ENCODE measurements at places on chromosomes 3 and 15.

DNA sequence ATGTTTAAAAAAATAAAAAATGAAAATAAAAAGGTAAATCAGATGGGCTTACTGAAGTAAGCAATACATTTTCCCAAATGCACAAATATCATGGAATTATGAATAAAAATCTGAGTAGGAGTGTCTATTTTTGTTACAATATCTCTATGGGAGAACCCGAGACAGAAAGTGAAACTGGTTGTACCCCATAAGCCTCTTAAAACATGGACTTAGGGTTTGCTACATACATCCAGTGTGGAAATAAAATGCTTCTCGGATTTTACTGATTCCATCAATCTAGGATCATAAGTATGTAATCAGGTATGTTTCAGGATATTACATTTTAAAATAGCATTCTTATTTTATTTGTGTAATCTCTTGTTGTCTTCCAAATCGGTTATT lies 177.8 kb upstream of the CDIN1 start:
- DNase-seq, result no peak

- no peak for DNase-seq
Measured at GRCh38 chr3:179969525-179969924, 67.2 kb downstream of the PEX5L start.

DNA sequence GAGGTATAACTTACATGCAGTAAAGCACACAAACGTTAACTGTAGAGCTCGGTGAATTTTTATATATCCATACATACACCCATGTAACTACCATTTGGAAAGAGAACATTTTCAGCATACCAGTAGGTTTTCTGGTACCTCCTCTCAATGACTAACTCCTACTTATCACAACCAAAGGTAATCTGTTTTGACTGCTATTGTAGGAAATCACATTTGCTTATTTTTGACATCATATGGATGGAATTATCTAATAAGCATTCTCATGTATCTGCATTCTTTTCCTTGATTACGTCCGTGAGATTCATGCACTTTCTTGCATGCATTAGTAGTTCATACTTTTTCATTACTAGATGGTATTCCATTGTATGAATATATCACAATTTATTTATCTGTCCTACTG lies 76.8 kb downstream of the CSNK1G1 start:
- DNase-seq, result no peak

- no peak for DNase-seq
Measured at GRCh38 chr15:85800478-85801123, 5.9 kb upstream of the KLHL25 start.

DNA sequence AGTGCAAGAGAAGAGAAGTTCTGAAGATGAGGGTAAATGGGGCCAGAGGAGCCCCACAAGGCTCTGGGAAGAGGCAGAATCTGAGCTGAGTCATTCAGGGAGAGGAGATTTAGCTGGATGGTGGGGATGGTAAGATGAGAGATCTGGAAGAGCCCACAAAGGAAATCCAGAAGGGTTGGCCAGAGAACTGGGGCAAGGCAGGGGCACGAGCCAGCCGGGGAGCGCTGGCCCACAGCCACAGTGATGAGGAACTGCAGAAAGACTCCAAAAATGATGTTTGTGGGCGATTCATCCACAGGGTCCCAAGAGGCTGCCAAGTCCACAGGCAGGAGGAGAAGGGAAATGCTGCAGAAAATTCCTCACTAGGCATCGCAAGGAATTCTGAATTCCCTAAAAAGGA lies 75.9 kb upstream of the ATP2B2 start:
- no peak for DNase-seq

- DNase-seq, result no peak
Measured at GRCh38 chr3:180871901-180872300, 40.6 kb upstream of the FXR1 start.

DNA sequence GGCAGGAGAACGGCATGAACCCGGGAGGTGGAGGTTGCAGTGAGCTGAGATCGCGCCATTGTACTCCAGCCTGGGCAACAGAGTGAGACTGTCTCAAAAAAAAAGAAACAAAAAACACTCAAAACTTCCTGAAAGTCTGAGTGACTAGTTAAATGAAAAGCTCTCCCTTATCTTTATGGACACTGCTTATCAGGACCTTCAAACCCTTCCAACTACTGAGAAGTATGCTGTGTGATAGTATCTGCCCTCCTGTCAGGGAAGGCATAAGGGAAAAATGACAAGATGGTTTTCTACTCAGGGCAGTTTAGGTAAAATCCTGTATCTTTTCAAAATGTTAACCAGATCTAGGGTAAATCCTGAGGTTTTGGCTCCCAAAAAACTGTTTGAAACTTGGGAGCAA lies 21.8 kb downstream of the EMC7 start:
- DNase-seq, result no peak

GRCh38 chr3:82506204-82506603 lies 744.8 kb upstream of the GBE1 start:
- no peak for DNase-seq

DNA sequence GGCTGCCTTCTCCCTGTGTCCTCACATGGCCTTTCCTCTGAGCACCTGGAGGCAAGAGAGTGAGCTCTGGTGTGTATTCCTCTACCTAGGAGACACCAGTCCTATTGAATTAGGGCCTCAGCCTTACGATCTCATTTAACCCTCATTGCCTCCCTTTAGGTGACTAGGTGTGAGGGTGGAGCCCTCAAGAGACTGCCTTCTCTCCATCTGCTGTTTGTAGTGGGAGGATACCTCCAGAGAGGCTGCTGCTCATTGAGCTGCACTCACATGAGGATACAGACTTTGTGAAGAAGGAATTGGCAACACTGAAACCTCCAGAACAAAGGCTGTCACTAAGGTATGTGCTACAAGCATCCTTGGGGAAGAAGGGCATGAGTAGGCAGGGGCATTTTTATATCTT lies at the start of gene CCR8:
CCR8 (plus strand) TSS at position 217 of the 400 bp plus-strand sequence. CDS start 2,623 bp downstream, outside the sequence.
- DNase-seq, result no peak

DNA sequence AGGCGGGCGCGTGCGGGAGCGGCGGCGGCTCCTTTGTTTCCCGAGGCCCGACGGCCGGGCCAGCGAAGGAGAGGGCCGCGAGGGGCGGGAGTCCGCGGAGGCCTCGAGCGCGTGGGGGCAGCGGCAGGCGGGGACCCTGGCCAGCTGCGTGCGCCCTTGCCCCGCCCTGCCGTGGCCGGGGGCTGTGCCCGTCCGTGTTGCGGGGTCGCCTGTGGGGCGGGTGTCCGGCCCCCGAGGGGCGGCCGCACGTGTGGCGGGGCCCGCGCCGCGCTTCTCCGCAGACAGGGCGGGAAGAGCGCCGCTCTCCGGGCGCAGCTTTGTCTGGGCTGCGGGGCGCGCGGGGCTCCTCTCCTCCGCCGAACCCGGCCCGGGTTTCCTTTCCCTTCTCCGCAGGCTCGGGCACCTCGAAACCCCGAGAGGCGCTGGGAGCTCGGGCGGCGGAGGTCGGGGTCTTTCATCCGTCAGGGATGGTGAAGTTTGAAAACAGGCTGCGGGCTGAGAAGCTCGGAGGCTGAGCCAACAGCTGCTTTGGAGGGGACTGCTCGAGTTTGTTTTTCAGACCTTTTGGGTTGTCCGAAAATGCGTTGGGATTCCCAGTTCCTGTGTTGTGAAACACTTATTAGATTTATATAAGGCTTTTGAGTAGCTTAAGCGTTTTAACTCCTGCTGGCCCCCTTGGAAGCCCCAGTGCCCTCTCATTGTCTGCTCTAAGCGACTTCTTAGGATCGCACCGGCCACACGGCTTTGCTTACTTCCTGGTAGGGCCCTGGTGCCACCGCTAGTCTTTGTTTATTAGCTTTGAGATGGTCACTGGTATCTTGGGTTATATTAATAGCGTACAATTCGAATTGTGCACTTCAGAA lies 817 bp downstream of the USP3 start:
- peak; percentile 48 for DNase-seq

- DNase-seq, result no peak
Measured at GRCh38 chr15:37814847-37815515, 119.5 kb upstream of the TMCO5A start.

DNA sequence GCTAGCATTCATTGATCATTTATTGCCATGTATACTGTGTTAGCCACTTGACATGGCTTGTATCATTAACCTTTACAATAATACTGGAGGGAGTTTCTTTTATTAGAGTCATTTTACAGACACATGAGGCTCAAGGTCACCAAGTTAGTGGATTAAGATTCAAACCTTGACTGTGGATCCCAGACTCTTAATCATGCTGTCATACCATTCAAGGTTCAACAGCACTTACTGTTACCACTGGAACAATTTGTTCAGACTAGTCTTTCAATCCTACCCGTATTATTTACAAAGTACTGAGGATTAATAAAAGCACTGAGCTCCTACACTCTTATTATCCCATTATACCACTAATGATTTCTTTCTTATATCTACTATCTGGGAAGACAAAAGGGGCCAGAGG lies 1.2 kb downstream of the COX17 start:
- DNase-seq, result no peak

DNA sequence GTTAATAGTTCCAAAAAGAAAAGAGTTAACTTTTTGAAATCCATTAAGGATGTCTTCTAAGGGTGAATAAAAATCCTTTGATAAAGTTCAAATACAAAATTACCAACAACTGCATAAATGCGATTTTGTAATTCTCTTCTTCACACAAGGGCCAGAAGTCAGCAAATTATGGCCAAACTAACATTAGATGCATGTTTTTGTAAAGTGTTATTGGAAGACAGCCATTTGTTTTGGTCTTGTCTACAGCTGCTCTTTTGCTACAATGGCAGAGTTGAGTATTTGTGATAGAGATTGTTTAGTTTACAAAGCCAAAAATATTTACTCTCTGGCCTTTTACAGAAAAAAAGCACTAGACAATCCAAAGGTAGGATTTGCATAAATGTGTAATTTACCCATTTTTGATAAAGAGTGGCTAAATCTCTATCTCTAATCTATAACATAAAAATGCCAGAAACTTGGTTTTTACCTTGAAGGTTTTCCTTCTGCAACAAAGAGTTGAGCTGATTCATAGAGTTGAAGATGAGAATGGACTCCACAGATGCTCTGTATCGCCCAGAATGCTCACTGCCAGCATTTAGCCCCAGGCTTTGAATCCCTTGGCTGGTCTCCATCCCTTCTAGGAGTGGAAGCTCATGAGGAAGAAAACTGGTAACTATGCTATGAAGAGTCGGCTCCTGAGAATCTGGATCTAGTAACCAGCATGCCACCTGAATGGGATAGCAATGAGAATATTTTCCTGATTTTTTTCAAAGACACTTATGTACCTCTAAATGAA lies 64.5 kb downstream of the POLQ start:
- DNase-seq, result no peak

GRCh38 chr3:14203521-14204079 lies 25.0 kb downstream of the LSM3 start:
- peak; percentile 50 for DNase-seq

- no peak for DNase-seq
Measured at GRCh38 chr3:149018247-149018646, 26.9 kb downstream of the GYG1 start.

DNA sequence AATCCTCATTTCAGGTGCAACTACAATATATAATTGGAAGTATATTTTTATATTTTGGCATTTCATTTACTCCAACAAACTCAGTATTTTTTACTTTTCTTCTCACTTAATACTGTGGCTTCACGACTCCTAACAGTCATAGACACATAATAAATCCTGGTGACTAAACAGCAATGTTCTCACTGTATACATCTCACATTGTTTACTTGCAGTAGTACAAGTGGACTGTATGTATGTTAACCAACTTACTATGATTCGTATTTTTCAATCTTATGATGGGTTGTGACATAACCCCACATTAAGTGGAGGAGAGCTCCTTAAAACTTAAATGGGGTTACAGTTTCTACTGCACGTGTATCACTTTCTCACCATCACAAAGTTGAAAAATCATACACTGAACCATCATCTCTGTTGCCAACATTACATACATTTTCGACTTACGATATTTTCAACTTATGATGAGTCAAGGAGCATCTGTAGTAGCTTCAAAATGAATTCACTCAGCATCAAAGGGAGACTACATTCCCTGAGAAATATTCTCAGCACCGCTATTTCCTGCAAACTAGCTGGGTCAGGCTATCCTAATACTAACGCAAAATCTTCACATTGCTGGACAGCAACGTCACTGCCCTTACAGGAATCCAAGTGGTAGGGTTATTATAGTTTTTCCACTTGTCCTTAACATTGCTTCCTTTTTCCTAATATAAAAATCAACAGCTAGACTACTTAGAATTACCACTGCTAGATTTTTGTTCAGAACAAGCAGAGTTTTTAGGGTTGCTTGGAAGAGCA lies 7.3 kb downstream of the ADAM10 start:
- no peak for DNase-seq

GRCh38 chr15:46786590-46787285 lies 930.6 kb upstream of the SEMA6D start:
- DNase-seq, result no peak

- no peak for DNase-seq
Measured at GRCh38 chr3:141795276-141795675, 32.1 kb downstream of the GRK7 start.

- no peak for DNase-seq
Measured at GRCh38 chr15:95497634-95498033, 832.9 kb upstream of the NR2F2 start.

GRCh38 chr3:195466251-195466650 lies 23.4 kb upstream of the ACAP2 start:
- no peak for DNase-seq

DNA sequence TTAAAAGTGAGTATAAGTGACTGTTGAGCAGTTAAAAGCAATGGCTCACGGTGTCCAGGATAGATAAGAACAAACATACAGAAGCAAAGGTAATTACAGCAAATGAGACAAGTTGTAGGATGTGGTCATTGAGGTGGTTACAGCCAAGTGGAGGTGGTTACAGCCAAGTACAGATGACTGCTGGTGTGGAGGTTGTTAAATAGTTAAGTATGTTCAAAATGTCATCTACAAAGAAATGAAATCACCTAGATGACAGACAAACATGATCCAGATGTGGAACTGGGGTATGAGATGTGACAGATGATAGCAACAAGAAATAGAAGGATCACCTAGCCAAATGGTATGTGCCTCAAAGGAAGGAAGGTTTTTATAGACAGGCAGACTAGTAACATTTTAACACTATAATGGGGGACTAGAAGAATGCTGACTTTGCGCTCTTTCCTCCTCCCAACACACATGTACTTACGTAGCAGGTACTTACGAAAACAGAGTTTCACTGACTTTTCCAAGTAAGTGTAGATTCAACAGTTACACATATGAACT lies 6.8 kb upstream of the ANKRD28 start:
- no peak for DNase-seq

GRCh38 chr3:131546441-131546840 lies 43.7 kb upstream of the MRPL3 start:
- DNase-seq, result no peak

DNA sequence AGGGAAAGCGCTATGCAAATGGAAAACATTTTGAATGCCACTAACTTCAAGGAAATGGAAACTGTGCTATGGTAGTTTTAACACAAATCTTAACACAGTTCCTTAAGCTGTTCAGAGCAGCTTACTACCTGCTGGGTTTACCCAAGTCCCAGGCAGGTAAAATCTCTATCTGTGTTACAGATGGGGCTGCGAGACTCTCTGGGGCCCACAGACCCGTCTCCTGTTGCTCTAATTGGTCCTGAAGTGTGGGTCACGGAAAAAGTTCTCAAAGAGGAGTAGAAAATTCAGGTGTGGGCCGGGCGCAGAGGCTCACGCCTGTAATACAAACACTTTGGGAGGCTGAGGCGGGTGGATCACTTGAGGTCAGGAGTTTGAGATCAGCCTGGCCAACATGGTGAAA lies 16.9 kb upstream of the ZFYVE19 start:
- no peak for DNase-seq

- no peak for DNase-seq
Measured at GRCh38 chr3:127450331-127450730, 140.2 kb downstream of the TPRA1 start.
